ENCODE measurements at places on chromosomes 4 and X.
A peak's percentile ranks its signal among the peaks of the same experiment; 100 is the strongest.

- no peak for DNase-seq
Observed at GRCh38 chr4:52968691-52969090, 106.6 kb downstream of the RASL11B start.

DNA sequence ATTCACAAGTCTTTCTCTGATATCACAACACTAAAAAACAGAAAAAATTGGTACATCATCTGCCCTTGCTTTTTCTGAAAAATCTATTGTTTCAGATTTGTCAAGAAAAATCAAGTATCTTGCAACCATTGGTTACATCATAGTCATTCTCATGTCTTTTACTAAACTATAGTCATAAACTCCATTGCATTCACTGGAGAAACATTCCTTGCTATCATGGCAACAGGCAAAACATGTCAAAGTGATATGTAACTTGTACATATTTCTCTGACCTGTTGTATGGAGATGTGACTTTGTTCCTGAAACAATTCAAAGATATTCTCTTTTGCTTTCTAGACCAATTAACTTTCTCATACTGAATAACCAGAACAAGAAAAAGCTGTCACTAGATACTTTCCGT, 121.9 kb upstream of the ANK2 start:
- DNase-seq = no peak

DNA sequence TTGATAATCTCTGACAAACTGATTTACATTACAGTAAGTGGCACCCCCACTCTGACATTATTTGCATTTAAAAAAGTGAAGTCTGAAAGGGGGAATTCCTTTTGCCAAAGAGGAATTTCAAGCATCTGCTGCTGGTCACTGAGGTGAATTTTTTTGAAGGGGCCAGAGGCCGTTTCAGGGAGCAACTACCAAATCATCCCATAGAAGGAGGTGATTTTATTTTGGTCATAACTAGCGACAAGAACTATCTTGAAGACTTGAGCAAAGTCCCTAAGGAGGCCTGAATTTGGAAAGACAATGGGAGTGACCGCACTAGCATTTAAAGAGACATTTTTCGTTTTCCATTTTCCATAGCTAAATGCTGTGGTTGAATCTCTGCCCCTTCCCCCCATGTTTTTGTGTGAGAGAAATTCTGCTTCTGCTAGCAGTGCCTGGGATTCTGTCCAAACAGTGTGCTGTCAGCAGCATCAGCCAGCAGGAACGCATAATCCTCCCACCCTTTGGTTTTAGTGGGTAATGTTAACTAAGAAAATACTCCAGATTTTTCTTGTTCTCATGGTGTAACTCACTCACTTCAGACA, 110.1 kb upstream of the MED14 start:
- DNase-seq = peak; percentile 14

DNA sequence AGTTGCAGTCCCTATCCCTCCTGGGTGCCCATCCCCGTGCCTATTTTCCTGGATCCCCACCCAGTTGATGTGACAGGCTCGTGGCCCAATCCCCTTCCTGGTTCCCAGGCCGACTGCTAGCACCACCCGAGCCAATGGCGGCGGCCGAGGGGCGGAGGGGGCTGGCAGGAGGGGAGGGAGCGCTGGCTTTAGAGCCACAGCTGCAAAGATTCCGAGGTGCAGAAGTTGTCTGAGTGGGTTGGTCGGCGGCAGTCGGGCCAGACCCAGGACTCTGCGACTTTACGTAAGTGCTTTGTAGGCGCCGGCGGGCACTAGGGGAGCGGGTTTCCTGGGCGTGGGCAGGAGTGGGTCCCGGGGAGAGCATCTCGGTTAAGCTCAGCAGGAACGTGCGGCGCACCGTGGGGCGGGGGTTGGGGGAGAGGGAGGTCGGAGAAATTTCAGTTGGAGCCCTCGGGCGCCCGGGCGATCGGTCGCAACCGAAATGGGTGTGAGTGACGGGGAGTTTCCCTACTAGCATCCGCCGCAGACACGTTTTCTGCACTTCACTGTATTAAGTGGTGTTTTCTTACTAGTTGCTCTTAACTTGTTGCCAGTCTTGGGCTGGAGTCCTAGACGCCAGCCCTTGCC, at the start of gene PLS3:
TSS of gene PLS3 (plus strand) at position 197 of the 627 bp plus-strand sequence. CDS start 49,077 bp downstream, outside the sequence.
- DNase-seq = peak; percentile 78

- DNase-seq = no peak
Observed at GRCh38 chr4:80393970-80394250, 58.4 kb downstream of the CFAP299 start.

DNA sequence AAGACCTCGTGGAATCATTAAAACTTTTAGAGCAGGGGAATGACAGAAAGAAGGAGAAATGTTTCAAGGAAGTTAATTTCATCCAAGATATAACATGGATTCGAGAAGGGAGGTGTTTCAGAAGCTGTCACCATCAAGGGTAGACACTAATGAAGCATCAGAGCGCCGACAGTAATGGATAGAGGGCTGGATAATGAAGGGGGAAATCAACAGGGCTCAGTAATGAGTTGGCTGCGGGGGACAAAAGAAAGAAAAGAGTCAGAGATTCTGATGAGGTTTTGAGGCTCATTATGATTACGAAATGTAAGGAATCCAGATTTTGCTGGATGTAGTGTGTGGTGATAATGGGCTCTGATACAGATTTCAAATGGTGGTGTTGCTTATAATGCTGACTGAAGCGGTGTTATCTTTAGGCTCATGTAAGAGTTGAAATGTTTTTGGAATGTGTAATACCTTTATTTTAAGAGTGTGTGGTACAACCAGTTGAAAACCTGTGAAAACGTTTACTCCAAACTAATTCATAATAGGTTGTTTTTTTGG, 39.3 kb upstream of the TENM3 start:
- DNase-seq = no peak

DNA sequence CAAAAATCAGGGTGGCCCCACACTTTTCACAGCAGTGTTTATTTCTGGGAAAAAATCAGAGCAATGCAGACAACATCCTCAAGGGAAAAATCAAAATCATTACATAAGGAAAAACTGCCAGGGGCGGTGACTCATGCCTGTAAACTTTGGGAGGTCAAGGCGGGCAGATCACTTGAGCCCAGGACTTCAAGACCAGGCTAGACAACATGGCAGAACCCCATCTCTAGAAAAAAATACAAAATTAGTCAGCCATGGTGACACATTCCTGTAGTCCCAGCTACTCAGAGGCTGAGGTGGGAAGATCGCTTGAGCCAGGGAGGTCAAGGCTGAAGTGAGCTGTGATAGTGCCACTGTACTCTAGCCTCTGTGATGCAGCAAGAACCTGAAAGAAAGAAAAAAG, 102.8 kb downstream of the NAF1 start:
- peak; percentile 78 for DNase-seq

DNA sequence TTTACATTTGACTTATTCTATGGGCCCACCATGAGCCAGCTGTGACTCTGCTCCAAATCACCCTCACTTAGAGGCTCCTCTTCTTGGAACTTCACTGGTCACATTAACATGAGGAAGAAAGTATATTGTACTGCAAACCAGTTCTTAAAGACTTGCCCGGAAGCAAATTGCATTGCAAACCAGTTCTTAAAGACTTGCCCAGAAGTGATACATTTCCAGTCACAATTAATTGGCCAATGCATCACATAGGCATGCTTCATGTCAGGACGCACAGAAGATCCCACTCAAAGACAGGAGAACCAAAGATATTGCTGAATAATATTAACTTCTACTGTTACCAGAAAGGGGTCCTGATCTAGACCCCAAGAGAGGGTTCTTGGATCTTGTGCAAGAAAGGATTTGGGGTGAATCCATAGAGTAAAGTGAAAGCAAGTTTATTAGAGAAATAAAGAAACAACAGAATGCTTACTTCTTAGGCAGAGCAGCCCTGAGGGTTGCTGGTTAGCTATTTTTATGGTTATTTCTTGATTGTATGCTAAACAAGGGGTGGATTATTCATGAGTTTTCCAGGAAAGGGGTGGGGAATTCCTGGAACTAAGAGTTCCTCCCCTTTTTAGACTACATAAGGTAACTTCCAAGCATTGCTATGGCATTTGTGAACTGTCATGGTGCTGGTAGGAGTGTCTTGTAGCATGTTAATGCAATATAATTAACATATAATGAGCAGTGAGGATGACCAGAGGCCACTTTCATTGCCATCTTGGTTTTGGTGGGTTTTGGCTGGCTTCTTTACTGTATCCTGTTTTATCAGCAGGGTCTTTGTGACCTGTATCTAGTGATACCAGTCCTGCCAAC, 54.6 kb upstream of the HCCS start:
- DNase-seq = no peak

DNA sequence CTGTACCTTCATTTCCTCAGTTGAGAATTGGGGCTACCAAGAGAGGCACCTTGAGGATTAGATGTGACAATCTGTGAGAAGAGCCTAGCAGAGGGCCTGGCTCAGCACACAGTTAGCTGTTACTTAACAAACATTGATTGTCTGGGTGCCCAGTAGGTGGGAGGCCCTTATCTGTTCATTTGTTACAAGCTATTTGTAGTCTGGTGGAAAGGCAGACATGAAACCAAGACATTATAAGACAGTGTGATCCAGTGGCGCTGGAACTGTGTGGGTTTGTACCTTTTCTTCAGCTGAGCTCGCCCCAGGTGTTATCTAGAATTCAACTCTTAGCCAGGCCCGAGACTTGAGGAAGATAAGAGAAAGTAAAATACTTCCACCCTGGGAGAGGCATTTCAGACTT, 16.9 kb downstream of the AKAP4 start:
- DNase-seq = no peak

GRCh38 chr4:16027626-16028025, 56.2 kb downstream of the PROM1 start:
- DNase-seq = peak; percentile 48

GRCh38 chr4:52377563-52377962, 281.5 kb downstream of the USP46 start:
- no peak for DNase-seq

DNA sequence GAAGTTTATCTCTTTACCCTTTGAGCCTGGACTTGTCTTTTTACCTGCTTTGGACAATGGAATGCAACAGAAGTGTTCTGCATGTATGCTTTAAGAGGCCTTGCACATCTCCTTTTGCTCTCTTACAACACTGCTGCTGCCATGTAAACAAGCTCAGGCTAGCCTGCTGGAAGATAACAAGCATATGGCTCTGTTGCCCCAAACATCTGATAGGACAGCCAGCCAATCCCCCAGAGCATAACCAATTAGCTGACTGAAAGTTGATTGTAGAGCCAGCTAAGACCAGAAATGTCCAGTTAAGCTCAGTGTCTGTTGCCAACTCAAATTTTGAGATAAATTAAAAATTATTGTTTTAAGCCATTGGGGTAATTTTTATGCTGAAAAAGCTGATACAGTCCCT, 510.6 kb upstream of the CNKSR2 start:
- no peak for DNase-seq

DNA sequence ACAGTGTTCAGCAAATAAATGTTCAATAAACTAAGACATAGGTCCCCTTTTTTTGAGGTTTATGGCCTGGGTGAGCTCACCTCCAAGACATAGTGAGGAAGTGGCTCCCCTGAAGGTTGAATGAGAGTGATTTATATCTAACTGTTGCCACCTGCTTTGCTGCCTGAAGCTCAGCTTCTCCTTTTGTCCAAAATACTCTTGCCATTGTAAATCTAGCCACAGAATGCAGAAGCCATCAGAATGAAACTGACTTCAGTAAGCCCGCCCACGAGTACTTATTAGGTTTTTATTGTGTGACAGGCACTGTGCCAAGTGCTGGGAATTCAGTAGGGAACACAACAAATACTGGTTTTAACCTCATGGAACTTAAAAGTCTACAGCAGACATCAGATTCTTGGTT, 18.0 kb downstream of the SPINK2 start:
- DNase-seq = peak; percentile 15

DNA sequence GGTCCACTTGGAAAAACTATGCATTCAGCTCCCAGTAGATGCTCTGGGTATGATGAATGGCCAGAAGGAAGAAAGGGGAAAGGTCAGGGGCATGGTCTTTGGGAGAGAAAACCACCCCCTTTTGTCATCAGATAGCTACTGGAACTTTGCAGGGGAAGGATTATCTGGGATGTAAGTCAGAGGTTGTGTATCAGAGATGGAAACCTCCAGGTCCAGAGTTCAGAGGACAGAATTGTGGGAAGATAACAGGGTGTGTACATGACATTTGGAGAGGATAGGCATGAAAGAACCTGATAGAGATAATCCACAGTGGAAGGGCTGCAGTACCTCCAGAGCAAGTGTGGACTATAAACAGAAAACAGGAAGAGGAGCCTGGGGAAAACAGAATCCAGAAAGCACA, 262.7 kb downstream of the SPRY1 start:
- DNase-seq = no peak

DNA sequence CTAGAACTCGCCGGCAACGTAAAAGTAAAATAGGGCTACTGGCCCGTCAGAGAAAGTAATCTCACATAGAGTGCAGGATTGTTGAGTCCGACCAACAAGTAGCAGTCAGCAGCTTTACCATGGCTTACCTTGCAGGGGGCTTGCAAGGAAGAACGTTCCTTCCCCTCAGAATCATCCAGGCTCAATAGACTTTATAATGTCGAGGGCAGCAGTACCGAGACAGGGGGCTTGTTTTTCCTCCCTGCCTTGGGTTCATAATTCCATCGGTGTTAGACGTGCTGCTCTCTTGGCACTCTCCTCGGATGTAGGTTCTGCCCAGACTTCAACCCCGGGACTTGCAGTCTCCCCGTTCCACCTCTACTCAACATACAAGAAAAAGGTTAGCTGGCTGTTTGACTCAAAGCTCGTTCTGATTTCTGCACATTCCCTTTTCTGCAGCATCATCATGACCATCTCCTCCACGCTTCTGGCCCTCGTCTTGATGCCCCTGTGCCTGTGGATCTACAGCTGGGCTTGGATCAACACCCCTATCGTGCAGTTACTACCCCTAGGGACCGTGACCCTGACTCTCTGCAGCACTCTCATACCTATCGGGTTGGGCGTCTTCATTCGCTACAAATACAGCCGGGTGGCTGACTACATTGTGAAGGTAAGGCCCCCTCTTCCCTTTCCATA, 1.5 kb downstream of the SLC10A4 start:
- DNase-seq = no peak

GRCh38 chrX:136198010-136198409, 50.7 kb downstream of the FHL1 start:
- DNase-seq = no peak

DNA sequence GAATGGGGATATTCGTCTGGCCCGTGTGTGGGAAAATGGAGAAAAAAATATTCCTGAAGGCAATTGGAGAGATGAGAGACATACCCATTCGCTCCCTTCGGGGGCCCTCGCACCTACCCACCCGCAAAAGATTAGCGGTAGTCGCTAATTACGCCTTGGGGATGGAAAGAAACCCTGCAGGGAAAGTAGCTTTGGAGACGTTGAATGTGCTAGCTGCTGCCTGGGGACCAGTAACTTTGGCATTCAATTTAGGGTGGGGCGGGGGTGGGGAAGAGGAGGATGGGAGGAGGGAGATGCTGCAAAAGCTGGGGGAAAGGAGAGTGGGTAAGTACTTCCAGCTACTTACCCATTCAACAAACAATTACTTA, 407 bp upstream of the ZC4H2 start:
- no peak for DNase-seq

- no peak for DNase-seq
Observed at GRCh38 chrX:8272821-8273220, 101.8 kb upstream of the VCX2 start.

DNA sequence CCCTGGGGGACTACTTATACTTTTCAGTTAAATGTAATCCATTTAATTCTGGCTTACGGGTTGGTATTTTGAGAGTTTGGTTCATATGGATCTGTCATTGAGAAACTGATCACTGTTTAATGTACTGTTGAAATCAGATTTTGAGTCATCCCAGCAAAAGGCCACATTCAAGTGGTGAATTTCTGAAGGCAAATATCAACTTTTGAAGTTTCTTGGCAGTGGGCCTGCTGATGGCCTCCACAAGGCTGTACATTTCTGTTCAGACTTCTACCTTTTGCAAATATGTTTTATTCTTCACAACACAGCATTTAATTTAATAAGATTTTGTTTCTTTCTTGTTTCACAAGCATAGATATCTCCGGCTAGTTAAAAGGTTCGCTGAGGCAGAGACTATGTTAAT, 138.7 kb downstream of the PDGFC start:
- DNase-seq = no peak
